Left lobe of liver (tissue), 2 donors: ENCODE measurements at places on chromosomes 3 and 15. TPM values are rescaled to one million over a fixed set of nuclear protein-coding genes. Genes with fewer than 3 reads are reported as not detected.

Gene CYP19A1
- total RNA-seq, result not detected

Gene LTF
- 1.7 TPM for total RNA-seq

Gene ZWILCH
- total RNA-seq, result 3.3 TPM

Gene PLXNB1
- 142 TPM for total RNA-seq

Gene DNAH12
- 0.20 TPM for total RNA-seq

Gene P2RY12
- 0.65 TPM for total RNA-seq

Gene CYP11A1
- total RNA-seq, result 3.0 TPM
